ENCODE measurements at places on chromosomes 6 and 20.

DNA sequence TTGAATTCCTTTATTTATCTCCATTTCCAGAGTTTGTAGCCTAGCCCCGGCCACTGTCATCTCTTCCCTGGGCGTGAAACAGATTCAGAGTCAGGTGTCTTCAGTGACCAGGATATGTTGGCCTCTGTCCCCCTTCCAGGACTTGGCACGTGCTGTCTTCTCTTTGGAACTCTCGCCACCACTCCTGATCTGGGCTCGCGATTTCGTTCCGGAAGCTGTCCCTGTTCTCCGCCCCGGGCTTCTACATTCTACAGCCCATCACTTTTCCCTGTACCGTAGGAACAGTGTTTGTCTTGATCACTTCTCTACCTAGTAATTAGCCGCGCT lies 739 bp downstream of the GSS start:
- DNase-seq, result no peak

DNA sequence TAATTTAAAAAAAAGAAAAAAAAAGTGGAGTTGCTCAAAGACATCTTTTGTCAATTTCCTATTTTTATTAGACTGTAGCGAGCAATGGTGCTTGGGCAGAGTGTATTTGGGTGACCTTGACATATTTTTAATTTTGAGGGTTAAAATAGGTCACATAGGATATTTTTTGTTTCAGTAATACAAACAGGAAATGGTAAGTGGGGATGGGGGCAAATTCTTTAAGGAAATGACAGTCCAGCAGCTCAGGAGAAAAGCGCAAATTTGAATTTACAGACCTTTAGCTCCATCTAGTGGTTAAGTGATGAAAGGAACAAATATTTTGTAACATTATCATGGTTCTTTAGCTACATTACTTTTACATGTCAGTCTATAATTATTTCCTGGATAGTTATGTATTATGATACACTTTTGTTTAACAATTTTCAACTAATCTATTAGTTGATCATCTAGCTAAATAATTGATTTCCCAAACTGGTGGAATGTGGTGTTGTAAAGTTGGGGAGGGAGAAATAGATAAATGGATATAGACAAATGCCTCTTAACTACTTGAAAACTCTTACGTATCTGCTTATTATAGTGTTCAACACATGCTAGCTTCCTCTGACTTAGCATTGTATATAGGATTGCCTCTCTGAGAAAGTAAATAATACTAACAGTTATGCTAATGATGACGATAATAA lies 10.0 kb downstream of the CITED2 start:
- no peak for DNase-seq

GRCh38 chr20:47224300-47224791 lies 132.2 kb downstream of the ZMYND8 start:
- no peak for DNase-seq

DNA sequence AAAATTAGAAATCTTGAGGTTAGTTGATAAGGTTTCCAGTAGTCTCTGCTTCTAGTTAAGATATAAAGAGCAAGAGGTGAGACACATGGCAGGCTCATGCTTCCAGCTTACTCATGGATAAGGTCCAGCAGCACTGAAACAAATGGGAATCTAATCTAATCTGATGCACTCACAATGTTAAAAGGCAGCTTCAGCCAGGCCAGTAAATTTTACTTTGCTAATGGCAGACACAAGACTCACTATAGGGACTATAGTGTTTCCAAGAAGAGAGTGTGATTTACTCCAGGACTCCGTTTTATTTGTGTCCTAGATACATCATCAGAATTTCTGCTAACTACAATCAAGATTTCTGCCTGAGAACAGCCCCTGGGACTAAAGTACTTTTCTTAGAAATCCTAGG lies 324.8 kb downstream of the SMOC2 start:
- no peak for DNase-seq

- DNase-seq, result no peak
These were observed 193.3 kb downstream of the TSHZ2 start for GRCh38 chr20:53165452-53165851.

GRCh38 chr6:83442752-83443151 lies 11.9 kb upstream of the ME1 start:
- DNase-seq, result no peak

- DNase-seq, result no peak
These were observed 86.6 kb upstream of the TPD52L1 start for GRCh38 chr6:125066964-125067363.

GRCh38 chr6:142433419-142433818 lies 131.6 kb downstream of the ADGRG6 start:
- DNase-seq, result no peak

DNA sequence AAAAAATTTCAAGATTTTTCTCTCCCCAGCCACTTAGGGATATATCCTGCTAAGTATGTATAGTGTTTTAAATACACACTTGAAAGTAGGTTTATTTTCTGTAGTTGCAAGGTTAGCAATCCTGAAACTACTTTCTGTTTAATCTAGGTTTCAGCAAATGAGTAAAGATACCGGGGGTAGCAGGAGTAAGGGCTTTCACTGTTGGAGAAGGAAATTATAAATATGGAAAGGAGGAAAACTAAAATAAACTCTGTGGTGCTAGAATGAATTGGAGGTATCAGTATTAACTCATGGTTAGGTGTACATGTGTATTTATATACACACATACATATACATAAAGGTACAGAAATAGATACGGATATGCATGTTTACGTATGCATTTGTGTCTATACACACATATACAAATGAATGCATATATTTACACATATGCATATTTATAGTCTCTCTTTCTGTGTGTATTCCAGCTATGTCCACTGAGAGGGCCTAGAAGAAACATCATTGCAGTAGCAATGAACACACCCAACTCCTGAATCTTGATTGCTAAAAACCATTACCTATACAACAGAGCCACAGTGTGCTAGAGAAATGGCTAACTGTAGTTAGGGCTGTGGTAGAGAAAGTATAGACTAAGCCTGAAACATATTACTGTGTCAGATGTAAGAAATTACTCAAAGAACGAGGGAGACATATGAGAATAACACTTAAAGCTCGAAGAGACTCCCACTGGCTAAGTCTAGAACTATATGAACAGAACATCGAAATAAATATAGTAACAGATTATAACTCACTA lies 95.9 kb upstream of the EMILIN3 start:
- DNase-seq, result no peak

- no peak for DNase-seq
These were observed 605.1 kb upstream of the ID4 start for GRCh38 chr6:19231878-19232561.

- DNase-seq, result no peak
These were observed 209.1 kb upstream of the CDYL start for GRCh38 chr6:4567141-4567540.

DNA sequence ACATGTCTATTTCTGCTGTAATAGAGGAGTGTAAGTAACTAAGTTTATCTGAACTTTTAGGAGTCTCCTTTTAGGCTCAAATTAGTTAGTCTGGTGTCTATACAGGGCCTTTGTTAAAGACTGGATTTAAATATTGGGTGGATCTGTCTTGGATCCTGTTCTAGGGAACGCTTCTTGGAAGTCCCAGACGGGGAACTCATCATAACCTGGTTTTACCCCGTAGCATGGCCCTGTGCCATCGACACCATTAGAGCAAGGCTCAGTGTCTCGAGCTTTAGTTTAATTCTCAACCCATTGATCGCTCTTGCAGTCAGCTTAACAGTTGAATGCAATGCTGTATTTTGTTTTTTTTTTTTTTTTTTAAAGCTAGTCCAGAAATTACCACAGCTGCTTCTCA lies 89.9 kb downstream of the CARMIL1 start:
- DNase-seq, result no peak

DNA sequence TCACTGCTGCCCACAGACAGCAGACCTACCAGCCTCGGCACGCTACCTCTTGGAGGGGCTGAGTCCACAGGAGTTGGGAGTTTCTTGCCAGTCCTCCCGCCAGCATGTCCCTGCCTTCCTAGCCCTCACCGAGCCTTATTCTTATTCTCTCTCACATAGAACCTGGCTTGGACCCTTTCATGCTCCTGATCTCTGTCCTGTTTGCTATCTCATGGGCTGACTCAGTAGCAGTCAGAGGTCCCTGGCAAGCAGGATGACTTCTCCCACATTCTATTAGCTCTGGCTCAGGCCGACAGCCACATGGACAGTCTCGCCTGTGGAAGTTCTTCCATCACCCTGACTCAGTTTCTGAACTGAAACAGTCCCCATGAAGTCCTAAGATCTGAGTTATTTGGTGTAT lies 313.2 kb upstream of the RNF24 start:
- no peak for DNase-seq

DNA sequence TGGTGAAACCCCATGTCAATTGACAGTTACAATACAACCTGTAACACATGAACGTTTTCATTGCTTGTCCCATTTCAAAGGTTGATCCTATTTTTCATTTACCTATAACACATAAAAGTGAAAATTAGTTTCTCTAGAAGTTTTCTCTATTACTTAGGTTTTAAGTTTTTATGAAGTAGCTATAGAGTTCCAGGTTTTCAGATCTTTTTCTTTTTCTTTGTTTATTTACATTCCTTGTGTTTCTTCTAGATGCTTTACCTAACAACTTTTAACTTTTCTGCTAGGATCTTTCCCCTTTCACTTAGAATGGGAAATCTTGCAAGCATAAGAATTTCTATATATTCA lies 232.6 kb downstream of the PLCB1 start:
- no peak for DNase-seq

DNA sequence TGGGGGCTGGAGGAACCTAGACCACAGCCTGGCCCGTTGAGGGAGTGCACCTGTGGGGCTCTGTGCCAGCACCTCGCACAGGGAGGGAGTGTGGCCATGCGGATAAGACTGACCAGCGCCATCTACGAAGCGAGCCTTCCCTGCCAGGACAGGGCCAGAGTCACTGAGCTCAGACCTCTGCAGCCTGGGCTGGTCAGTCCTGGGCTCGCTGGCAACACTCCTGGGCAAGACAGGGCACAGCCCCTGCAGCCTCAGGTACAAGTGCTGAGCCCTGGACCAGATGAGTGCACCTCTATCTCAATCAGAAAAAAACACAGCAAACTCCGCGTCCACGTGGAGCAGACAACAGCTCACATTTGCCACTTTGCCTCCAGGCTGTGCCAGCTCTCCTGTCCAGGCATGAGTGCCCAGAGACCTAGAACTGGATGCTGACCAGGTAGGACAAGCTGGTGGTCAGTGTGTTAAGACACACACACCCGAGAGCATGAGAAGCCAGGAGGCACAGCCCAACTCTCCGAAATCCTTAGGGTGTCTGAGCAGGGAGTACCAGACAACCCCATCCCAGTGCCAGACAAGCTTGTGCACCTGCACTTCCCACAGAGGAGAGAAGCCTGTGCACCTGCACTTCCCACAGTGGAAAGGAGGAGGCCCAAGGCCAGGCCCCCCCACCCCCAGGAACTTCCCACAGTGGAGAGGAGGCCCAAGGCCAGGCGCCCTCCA lies 4.9 kb downstream of the ARFRP1 start:
- no peak for DNase-seq

GRCh38 chr6:85124472-85125354 lies 325.2 kb upstream of the NT5E start:
- DNase-seq, result no peak

DNA sequence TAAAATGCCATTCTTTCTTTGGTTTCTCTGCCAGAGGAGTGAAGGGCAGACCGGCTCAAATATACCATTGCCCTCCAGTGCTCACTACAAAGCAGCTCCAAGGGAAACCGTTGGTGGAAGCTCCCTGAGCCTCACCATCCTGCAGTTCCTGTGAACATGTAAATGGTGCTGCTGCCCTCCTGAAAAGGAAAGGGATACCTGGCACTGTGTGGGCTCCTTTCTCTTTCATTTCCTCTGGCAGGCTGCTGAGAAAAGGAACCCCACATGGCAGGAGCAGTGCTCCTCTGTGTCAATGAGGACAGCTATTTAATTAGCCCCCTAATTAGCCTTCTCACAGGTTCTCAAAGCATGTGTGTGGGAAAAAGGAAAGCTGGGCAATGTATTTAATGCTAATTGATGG lies 142.5 kb downstream of the KLHL32 start:
- DNase-seq, result no peak

GRCh38 chr6:78670156-78670555 lies 197.2 kb upstream of the IRAK1BP1 start:
- no peak for DNase-seq
